Melanocyte of skin (primary cell): ENCODE measurements at places on chromosomes 2 and 18. TPM values are rescaled to one million over a fixed set of nuclear protein-coding genes. Genes with fewer than 3 reads are reported as not detected.

The TLX2 gene
- not detected in 2 replicates for total RNA-seq

The FRZB gene
- total RNA-seq, result 0.34 and 3.3 TPM in 2 replicates

The TMEM182 gene
- total RNA-seq, result 2.1 and 3.3 TPM in 2 replicates

The M1AP gene
- total RNA-seq, result under 0.01 TPM in 1 of 2 replicates, not detected in the other

The PRSS56 gene
- total RNA-seq, result under 0.01 TPM in 1 of 2 replicates, not detected in the other

The SANBR gene
- total RNA-seq, result 15.1 and 17.4 TPM in 2 replicates

The LOXL3 gene
- total RNA-seq, result 5.2 and 10.2 TPM in 2 replicates

The DIS3L2 gene
- total RNA-seq, result 56.3 and 63.4 TPM in 2 replicates

The DSC1 gene
- total RNA-seq, result not detected in 2 replicates
